ENCODE measurements at places on chromosomes 6 and 20.

DNA sequence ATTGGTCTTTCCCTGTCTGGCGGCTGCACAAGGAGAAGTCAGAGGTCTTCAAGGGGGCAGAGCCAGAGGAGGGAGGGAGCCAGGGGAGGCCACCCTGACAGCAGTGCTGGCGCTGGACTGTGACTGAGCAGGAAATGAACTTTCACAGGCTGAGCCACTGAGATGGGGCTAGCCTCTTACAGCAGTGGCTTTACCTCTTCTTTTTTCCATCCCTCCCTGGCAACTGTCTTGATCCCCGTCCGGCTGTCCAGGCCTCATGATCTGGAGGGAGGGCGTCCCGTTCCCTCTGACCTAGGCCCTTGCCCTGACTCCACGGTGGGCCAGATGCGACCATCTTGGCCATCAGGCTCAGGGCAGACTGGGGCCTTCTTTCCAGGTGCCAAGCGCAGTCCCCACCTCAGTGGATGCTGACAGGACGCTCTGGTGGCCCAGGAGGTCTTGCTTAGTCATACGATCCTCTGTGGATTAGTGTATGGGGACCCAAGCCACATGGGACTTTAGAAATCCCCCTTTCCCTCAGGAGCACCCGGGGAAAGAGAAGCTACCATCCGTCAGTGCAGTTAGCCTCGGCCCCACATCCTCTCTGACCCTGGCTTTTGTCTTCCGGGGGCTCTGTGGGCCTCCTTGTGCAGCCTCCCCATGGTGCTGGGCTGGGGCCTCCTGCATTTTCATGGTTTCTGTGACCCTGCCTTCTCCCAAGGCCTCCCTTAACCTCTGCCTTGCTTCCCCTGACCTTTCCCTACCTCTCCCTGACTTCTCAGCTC, 57.4 kb upstream of the CCDC167 start:
- no peak for DNase-seq

- DNase-seq, result no peak
These were observed 744.4 kb downstream of the GRIK2 start for GRCh38 chr6:102137859-102138258.

- DNase-seq, result no peak
These were observed 10.0 kb upstream of the POU3F2 start for GRCh38 chr6:98824162-98824901.

GRCh38 chr6:148265054-148265453, 77.6 kb upstream of the SASH1 start:
- DNase-seq, result no peak

DNA sequence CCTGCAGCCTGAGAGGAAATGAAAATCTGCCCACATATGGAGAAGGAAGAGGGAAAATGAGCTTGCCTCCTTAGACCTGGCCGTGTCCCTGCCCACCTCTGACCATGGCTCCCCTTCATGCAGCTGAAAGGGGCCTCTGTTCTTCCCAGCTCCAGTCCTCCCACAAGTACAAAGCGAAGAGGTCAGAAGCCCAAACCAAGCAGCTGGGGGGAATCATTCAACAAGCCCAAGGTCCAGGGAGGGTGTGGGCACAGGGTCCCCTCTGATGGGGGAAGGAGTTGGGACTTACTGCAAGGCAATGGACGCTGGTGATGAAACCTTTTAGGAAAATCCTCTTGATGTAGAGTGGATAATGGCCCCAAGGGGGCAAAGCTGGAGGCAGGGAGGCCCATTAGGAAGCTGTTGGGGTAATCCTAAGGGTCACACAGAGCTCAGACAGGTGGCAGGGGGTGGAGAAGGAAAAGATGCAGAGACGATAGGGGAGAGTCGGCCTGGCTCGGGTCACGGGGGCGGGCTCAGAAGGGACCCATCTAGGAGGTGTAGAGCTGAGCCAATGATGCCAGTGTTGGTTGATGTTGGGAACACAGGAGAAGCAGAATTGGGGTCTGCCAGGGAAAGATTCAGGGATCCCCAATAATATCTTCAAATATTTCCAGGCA, 16.1 kb upstream of the GRM4 start:
- no peak for DNase-seq

GRCh38 chr6:125022391-125022989, 60.3 kb downstream of the RNF217 start:
- DNase-seq, result no peak

DNA sequence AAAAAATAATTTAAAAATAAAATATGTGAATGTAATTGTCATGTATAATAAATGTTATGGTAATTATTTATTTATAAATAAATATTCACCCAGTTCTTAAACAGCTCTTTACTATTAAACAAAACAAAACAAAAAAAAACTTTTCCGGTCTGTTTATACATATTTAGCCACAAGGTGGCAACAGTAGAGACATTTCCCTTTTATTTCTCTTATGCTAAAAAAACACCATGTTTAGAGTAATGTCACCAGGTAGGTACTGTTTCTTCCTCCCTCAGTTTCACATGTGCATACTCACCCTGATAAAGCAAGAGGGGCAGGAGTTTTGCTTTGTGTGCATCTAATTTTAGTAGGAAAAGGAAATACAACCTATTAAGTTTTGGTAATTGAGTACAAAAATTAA, 610.4 kb upstream of the IMPG1 start:
- DNase-seq, result no peak

DNA sequence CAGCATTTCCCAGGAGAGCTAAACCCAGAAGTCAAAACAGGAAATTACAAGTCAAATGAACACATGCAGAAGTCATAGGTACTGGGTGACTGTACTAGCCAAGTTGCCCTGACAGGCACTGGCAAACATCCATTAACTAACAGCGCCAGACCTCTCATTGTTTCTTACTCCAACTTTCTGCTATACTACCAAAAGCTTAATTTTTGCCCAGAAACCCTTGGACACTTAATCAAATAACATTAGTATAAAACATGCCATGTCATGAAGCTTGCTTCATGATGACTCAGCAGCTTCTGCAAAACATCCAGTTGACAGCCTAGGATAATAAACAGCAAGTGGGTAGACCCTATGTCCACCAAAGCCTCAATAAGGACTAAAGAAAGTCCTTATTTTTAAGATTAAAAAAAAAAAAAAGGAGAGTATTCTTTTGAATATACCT, 3.5 kb downstream of the NUP153 start:
- no peak for DNase-seq

GRCh38 chr6:1525364-1526038, 84.2 kb upstream of the FOXC1 start:
- no peak for DNase-seq

GRCh38 chr6:48068278-48069251, 42.4 kb downstream of the PTCHD4 start:
- no peak for DNase-seq

Measured in activated T-cell treated with anti-CD3 and anti-CD28 coated beads for 4 hours (primary cell).